ENCODE measurements at places on chromosomes 5 and 9.

DNA sequence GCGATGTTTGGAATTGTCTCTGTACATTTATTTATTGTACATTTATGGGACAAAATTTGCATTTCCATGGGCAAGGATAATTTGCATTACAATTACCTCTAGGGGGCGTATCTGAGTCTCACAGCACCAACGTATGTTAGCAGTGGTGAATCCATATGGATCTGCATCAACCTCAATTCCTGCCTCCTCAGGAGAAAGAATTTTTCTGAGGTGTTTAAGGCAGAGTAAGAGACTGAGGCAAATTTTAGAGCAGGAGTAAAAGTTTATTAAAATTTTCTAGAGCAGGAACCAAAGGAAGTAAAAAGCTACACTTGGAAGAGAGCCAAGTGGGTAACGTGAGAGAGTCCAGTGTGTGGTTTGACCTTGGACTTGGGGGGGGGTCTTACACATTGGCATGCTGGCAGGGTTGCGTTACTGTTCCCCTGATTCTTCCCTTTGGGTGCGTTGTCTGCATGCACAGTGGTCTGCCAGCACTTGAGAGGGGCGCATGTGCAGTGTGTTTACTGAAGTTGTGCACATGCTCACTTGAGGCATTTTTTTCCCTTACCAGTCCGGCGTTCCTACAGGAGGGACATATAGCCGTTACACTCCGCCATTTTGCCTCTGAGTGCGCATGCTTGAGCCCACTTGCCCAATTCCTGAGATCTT, 21.0 kb upstream of the RAB14 start:
- DNase-seq = no peak

GRCh38 chr5:58341476-58341875, 118.4 kb downstream of the PLK2 start:
- no peak for DNase-seq

GRCh38 chr9:6759185-6759977, 1.6 kb downstream of the KDM4C start:
- DNase-seq = peak; percentile 18

GRCh38 chr5:36629729-36630128, 23.3 kb downstream of the SLC1A3 start:
- no peak for DNase-seq

- peak; percentile 43 for DNase-seq
These were observed 39.8 kb upstream of the RANBP6 start for GRCh38 chr9:6055216-6055615.

GRCh38 chr5:153158608-153159007, 331.9 kb upstream of the GRIA1 start:
- no peak for DNase-seq

- no peak for DNase-seq
These were observed 75.1 kb downstream of the HSD17B4 start for GRCh38 chr5:119527351-119527750.

- DNase-seq = no peak
These were observed 819.4 kb downstream of the SEMA5A start for GRCh38 chr5:8726383-8727036.

GRCh38 chr5:172150514-172151425, 37.3 kb downstream of the STK10 start:
- no peak for DNase-seq

- DNase-seq = no peak
These were observed 24.6 kb downstream of the NRG2 start for GRCh38 chr5:140018517-140018916.

Data from smooth muscle cell of the brain vasculature (primary cell).